Spleen (tissue), 13 donors: ENCODE measurements at places on chromosomes 6 and 20. TPM values are rescaled to one million over a fixed set of nuclear protein-coding genes. Genes with fewer than 3 reads are reported as not detected.

- peaks cover 8% of the 10 kb centered on the region for H3K4me1 ChIP-seq
- no peaks in the 10 kb centered on the region for H3K27me3 ChIP-seq
- DNase-seq: no peak
- no peak overlapping the region for H3K4me3 ChIP-seq
- peaks cover 37% of the 10 kb centered on the region for H3K36me3 ChIP-seq
Measured at GRCh38 chr6:148969603-148970061, 222.8 kb downstream of the UST start.

- no peak overlapping the region for H3K27ac ChIP-seq
- H3K4me1 ChIP-seq: no peaks in the 10 kb centered on the region
- H3K27me3 ChIP-seq: no peaks in the 10 kb centered on the region
- H3K36me3 ChIP-seq: no peaks in the 10 kb centered on the region
Measured at GRCh38 chr6:135572051-135572450, 74.5 kb upstream of the AHI1 start.

DNA sequence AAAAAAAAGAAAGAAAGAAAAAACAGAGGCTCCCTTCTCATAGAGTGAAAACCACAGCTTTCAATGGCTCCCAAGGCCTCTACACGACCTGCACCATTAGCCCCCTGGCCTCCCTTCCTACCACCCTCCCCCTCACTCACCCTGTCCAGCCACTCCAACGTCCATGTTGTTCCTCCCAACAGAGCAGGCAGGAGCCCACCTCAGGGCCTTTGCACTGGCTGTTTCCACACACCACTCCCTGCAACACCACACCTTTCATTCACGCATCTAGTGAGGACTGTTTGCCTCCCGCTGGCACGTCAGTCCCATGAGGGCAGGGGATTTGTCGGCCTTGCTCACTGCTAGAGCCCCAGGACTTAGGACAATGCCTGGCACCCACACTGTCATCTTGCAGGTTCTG lies 39.5 kb downstream of the GRM4 start:
- DNase-seq: no peak
- H3K27me3 ChIP-seq: peaks cover 1% of the 10 kb centered on the region
- H3K36me3 ChIP-seq: no peaks in the 10 kb centered on the region
- no peak overlapping the region for H3K4me3 ChIP-seq
- no peak overlapping the region for H3K27ac ChIP-seq

DNA sequence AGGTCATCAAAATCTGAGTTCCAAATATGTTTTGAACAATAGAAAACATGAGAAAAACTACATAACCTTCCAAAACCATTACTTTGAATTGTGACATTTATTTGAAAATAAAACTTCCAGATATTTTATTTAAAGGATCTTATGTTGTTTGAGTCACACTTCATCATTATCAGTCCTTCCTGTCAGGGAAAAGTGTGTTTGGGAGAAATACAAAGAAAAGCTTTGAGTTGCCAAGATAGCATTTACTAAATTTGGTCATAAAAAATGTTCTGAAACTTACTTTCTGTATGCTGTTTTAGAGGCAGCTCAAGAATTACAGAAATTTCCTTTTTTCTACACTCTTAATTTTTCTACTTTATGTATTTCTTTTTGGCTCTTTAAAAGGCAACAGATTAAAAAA lies 208.2 kb upstream of the RIN2 start:
- no peak overlapping the region for H3K27ac ChIP-seq
- H3K4me3 ChIP-seq: no peak overlapping the region
- no peaks in the 10 kb centered on the region for H3K27me3 ChIP-seq
- H3K4me1 ChIP-seq: no peaks in the 10 kb centered on the region
- no peak for DNase-seq

DNA sequence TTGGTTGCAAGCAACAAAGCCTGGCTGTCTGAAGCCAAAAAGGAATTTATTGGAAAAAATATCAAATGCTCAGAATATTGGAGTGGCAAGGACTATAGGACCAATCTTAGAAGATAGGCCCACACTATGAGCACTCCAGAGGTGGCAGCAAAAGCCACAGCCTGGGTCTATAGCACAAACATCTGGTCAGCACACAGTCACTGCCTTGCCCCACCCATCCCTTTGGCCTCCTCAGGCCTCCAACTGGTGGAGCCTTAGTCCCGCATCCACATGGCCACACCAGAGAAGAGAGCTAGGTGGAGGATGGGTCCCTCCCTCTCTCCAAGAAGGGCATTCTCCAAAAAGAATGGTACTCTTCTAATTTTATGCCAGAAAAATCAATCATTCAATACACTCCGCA lies 14.0 kb downstream of the NUDT3 start:
- H3K27ac ChIP-seq: no peak overlapping the region
- peaks cover 10% of the 10 kb centered on the region for H3K36me3 ChIP-seq
- no peak overlapping the region for H3K4me3 ChIP-seq

DNA sequence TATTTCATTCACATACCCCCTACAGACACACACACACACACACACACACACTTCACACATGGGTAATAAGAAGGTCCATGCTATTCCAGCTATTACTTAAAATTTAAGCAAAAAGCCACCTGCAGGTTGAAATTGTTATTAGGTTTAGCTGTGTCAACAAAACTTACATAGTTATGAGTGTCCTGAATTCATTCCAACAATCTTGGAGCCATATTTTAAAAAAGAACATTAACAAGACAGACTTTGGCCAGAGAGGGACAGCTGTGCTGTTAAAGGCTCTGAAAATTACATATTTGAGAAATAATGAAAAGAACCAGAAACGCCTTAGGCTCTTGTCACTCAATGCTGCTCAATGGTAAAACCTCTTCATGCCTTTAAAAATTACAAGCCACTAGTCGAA lies 455.3 kb downstream of the EPM2A start:
- no peak overlapping the region for H3K27ac ChIP-seq
- no peak overlapping the region for H3K4me3 ChIP-seq
- H3K27me3 ChIP-seq: no peaks in the 10 kb centered on the region
- H3K4me1 ChIP-seq: no peaks in the 10 kb centered on the region
- DNase-seq: no peak

Gene LEMD2
- 38.6 TPM for polyA plus RNA-seq
